ENCODE measurements at places on chromosomes 6 and 20.

DNA sequence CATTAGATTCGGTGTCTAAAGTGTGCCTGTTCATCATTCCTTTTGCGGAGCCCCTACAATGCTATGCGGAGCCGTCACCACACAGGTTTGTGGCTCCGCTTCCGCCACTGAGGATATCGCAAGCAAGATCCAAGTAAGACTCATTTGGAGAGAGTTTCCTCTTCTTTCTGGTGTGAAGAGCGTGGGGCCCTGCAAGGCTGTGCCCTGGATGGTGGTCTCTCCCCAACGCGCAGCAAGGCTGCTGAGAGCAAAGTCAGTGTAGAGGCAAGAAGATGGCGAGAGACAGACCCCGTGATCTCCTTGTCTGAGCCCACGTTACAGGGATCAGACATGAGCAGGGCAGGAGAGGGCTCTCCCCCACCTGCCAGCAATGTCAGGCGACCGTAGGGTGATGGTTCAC is 96.3 kb upstream of the AFDN start:
- no peak for DNase-seq

DNA sequence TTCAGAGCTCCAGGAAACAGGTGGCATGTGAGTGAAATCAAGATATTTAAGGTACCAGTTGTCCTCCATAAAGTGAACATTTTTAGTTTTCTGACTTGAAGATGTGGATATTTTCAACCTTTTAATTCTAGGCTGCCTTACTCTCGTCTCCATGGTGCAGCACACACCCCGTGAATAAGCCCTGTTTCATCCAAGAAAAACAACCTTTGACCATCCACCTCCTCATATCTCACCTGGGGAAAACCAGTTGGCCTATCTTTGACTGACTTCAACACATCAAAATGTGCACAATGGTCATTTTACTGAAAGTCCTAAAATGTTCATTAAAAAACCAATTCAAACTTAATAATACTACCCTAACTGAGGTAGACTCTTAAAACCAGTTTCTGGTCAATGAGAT is 73.8 kb upstream of the CD2AP start:
- no peak for DNase-seq

GRCh38 chr6:76697585-76697984 is 625.1 kb upstream of the IMPG1 start:
- DNase-seq: peak; percentile 37

- DNase-seq: no peak
These were observed 2.7 kb downstream of the DLL1 start for GRCh38 chr6:170288091-170288631.

- DNase-seq: no peak
These were observed 2.0 kb upstream of the ZSCAN26 start for GRCh38 chr6:28264834-28265401.

- no peak for DNase-seq
These were observed 21.0 kb downstream of the CEP43 start for GRCh38 chr6:167020206-167020605.

GRCh38 chr6:46648869-46649492 is 3.6 kb downstream of the CYP39A1 start:
- DNase-seq: no peak

- DNase-seq: no peak
These were observed 144.7 kb downstream of the TASP1 start for GRCh38 chr20:13494019-13494418.

DNA sequence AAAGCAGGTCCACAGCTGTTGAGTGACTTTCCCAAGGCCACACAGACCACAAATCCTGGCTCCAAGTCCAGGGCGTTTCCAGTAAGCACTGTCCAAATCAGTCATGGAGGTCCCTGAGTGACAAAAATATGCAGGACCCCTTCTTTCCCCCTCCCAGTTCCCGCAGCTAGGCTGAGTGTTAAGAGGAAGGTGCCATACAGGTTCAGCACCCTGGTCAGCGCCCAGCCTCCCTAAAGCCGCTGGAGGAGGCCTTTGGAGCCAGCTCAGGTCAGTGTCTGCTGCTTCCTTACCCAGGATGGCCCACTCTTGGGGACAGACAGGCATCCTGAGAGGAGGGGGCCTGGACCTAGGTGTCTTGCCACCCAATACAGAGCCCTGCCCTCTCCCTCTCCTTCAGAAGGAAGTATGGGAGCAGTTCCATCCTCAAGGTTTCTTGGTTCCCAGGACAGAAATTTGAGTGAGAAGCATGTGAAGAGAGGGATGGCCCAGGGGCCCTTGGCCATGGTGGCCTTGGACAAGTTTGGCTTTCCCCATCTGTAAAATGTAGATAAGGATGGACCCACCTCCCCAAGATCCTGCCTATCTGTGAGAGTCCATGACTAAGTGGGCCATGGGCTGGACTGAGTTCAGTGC is 13.2 kb downstream of the TMEM74B start:
- peak; percentile 47 for DNase-seq

DNA sequence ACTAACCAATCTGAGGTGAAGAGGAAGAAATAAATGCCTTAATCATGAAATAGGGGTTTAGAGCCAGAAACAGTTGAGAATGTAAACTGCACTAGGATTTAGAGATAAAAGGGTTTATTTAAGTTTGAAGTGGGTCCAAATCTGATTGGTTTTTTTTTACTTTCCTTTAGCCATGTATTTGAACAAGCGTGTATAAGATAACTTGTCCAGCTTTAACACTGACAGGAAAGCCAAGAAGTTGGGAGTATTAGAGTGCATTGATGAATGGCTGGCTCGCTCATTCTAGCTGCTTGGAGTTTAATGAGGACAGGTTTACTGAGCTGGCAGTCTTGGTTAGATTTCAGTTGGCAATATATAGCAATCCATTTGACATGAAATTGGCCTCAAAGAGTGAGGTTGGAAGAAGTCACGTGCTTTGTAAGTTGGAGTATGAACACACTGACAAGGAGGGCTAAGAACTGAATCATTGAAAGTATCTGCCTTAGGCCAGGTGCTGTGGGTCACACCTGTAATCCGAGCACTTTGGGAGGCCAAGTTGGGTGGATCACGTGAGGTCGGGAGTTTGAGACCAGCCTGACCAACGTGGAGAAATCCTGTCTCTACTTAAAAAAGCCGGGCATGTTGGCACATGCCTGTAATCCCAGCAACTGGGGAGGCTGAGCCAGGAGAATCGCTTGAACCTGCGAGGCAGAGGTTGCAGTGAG is 13.7 kb downstream of the SRSF3 start:
- DNase-seq: no peak

GRCh38 chr20:11231742-11232648 is 558.2 kb upstream of the JAG1 start:
- no peak for DNase-seq

- DNase-seq: peak; percentile 65
These were observed 143.8 kb downstream of the LPA start for GRCh38 chr6:160520043-160520904.

DNA sequence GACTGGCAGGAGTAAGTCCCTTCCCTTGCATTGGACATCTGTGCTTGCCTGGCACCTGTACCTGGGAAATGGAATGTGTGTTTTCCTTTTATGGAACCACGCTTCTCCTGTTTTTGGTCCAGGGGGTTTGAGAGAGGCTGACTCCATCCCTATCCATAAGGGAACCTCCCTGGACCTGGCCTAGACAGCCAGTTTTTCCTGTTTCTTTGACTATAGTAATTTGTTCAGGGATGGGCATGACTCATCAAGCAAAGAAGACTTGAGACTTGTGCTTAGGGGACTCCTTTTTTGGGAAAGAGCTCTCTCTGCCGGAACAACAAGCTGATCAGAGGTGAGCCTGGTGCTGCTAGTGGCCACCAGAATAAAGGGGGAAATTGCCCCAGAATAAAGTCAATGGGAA is 393.8 kb downstream of the CDH26 start:
- no peak for DNase-seq

DNA sequence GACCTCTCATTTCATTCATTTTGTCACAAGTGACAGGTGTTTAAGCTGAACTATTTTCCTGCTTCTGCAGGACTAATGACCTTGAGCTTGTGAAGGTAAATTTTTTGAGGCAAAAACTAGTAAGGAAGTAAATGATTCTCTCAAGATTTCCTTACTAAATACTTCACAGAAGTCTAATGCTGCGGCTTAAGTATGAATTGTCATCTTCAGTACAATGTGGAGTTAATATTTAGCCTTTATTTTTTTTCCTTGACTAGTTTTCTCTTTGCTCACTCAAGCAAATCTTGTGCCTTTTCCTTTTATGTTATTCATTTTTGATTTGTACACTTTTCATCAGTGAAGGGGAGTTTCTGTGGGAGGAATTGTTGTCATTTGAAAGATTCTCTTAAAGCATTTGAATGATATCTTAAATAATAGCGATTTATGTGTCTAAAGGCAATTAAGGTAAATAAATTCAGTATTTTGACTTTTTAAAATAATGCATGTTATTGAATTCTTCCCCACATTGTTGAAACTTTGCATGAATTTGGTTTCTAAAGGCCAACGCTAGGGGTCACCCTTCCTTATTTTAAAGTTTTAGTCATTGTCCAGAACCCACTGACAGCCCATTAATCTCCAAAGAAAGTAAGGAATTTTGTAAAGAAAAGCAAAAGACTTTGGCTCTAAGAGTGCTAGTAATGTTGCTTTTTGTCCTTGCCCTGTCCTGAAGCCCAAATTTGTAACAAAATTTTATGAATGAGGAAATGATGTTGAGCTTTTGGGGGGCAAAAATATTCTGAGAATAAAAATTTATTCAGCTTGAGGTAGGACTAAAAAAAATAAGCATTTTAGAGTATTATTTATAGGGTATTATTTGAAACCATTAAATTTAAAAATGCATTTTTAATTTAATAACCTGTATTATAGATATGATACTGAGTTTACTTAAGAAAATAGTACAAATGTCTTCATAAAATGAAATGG is 157.4 kb upstream of the LAMA2 start:
- DNase-seq: peak; percentile 52

DNA sequence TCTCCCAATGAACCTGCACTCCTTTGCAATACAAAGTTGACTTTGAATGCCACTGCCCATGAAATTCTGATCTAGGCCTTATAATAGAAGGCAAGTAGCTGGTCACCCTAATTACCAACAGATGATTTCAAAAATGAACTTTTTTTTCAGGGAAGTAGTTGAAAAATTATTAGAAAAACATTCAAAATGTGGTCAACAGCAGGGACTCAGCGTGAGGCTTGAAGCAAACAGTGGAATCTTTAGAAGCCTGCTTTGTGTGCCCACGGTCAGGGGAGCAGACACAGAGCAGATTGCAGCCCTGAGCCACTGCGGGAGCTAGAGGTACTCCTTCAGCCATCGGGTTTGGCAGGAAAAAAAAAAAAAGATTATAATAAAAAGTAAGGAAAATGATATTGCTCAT is 87.1 kb upstream of the HEY2 start:
- DNase-seq: peak; percentile 25

- DNase-seq: peak; percentile 44
These were observed 140.3 kb upstream of the LAMP5 start for GRCh38 chr20:9374072-9374471.

- DNase-seq: peak; percentile 17
These were observed 609 bp downstream of the PGM3 start for GRCh38 chr6:83192456-83192855.

DNA sequence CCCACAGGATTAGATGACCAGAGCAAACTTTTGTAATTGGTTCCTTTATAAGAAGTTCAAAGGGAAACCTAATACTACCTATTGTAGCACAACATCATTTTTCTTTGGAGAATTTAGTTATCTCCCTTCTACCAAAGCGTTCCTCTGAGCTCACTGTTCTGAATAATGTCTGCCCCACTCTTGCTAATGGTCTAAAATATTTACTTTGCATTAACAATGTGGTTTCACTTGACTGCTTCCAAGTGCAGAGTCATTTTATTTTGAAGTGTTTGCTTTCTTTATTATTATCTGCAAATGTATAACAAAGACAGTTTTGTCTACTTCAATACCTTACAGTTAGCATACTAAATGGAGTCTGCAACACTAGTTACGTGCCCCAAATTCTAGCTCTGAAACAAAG is 15.0 kb downstream of the TRAPPC3L start:
- no peak for DNase-seq

DNA sequence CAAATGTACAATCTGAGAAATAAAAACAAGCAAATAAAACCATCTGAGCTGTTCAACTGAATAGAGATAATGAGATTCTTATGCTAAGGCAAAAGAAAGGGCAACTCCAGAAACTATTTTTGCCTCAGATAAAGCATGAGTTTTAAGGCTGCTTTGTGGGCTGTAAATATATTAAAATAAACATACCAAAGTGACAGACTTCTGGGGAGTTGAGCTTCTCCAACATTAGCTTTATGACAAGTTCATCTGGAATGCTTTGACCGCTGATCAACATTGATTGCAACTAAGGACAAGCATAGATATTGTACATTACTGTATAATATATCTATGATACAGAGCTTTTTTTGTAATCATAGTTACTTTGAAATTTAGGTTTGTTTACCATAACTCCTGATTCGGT is 19.3 kb downstream of the AK9 start:
- DNase-seq: peak; percentile 84

- DNase-seq: no peak
These were observed 5.3 kb upstream of the CGA start for GRCh38 chr6:87100216-87100615.

GRCh38 chr6:35359744-35360348 is 17.5 kb downstream of the PPARD start:
- peak; percentile 72 for DNase-seq

DNA sequence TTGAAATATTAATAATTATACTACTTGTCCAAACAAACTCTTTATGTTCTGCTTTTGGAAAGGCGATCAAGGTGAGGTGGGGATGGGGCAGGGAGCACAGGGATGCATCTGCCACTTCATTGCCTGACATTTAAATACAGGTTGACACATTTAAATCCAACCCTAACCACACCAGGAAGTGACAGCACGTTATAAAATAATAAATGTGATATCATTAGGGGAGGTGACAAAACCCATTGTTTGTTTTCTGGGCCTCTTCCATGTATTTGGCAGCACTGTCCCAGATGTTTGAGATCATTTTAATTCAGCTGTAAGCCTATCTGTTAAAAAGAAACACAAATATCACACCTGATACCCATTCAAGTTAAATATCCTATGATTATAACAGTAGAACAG is 342.4 kb upstream of the ARID1B start:
- DNase-seq: no peak

- peak; percentile 12 for DNase-seq
These were observed 59.2 kb upstream of the ADGRB3 start for GRCh38 chr6:68575765-68576439.

DNA sequence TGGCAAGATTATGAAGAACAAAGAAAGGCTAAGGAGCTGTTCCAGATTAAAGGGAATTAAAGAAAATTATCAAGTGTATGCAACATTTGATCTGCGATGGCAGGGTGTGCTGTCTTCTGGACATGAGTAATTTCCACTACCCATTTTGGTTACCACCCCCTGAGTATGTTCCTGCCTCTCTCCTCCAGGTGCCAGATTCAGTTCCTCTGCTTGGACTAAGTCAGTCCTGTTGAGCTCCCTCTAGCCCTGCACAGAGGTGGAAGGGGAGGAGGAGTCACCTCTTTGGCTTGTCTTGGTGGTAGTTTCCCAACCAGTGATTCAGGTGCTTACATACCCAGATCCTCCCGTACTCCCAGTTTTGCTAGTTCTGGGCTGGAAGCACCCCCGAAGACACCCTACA is 22.2 kb upstream of the SNRPB2 start:
- no peak for DNase-seq

- DNase-seq: no peak
These were observed 8.1 kb downstream of the PNPLA1 start for GRCh38 chr6:36277946-36278470.

All from fibroblast of skin of back (primary cell).